ENCODE measurements at places on chromosomes 16 and 17. TPM values are rescaled to one million over a fixed set of nuclear protein-coding genes. Genes with fewer than 3 reads are reported as not detected.

MLKL gene
- 5.2 TPM for total RNA-seq

OTOP2 gene
- total RNA-seq: not detected

TLCD2 gene
- 3.6 TPM for total RNA-seq

KRTAP4-4 gene
- not detected for total RNA-seq

RAB37 gene
- 0.06 TPM for total RNA-seq

FBXL16 gene
- total RNA-seq: not detected
